ENCODE measurements at places on chromosomes 1 and 21.

DNA sequence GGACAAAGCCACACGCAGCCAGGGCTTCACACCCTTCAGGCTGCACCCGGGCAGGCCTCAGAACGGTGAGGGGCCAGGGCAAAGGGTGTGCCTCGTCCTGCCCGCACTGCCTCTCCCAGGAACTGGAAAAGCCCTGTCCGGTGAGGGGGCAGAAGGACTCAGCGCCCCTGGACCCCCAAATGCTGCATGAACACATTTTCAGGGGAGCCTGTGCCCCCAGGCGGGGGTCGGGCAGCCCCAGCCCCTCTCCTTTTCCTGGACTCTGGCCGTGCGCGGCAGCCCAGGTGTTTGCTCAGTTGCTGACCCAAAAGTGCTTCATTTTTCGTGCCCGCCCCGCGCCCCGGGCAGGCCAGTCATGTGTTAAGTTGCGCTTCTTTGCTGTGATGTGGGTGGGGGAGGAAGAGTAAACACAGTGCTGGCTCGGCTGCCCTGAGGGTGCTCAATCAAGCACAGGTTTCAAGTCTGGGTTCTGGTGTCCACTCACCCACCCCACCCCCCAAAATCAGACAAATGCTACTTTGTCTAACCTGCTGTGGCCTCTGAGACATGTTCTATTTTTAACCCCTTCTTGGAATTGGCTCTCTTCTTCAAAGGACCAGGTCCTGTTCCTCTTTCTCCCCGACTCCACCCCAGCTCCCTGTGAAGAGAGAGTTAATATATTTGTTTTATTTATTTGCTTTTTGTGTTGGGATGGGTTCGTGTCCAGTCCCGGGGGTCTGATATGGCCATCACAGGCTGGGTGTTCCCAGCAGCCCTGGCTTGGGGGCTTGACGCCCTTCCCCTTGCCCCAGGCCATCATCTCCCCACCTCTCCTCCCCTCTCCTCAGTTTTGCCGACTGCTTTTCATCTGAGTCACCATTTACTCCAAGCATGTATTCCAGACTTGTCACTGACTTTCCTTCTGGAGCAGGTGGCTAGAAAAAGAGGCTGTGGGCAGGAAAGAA, 8.1 kb downstream of the PSRC1 start:
- DNase-seq: peak; percentile 26

GRCh38 chr1:27560268-27561123, 43.4 kb downstream of the AHDC1 start:
- DNase-seq: no peak

DNA sequence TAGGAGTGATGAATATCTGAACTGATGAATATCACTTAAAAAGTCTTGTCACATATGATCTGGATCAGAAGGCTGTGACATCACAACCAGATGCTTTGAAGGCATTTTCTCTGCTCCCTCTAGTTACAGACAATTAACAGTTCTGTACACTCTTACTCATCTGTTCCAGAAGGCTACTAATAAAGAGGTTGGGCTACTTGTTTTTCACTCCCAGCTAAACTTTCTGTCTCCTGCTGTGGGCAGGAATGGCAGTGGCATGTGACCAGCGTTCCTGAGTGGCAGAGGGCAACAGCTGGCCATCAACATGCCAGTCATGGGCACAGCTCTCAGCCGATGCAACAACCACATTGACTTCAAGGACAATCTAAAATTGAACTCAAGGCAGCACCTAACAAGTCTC, 66.7 kb downstream of the SLC45A1 start:
- peak; percentile 51 for DNase-seq

DNA sequence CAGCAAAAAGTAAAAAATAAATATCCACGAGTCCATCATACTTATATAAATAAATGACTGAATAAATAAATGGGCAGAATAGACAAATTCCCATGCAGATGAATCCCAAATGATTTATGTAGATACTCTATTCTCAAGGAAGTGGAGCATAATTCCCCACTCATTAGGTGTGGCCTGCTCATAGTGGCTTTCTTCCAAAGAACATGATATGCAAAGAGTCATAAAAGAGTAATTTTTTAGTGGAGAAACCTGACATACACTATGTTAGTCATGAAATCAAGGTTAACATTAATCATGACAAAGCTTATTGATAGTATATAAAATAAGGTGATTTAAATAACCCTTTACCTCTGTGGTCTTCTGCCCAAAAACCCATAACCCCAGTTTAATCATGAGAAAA, 298.9 kb downstream of the DPYD start:
- no peak for DNase-seq

- no peak for DNase-seq
Observed at GRCh38 chr1:109793089-109793485, 29.4 kb upstream of the EPS8L3 start.

DNA sequence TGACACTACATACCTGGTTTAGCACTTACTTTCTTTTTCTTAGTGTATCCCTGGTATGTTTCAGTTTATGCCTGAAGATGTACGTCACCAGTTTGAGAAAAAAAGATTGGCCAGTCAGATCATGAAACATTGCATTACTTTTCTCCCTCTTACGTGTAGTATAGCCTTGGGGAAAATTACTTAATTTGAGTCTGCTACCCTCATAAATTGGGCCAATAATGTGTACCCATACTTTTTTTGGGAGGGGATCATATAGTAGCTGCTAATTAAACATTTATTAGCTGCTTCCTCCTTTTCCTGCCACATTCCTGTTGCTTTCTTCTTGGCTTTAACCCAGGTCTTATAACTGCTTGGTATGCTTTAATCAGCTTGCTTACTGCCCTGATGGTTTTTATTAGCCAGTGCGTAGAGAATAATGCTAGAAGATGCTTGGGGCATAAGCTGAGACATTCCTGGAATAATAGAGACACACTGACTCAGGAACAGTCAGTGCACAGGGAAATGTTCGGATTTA, 32.1 kb downstream of the RABGAP1L start:
- DNase-seq: no peak

- peak; percentile 89 for DNase-seq
Observed at GRCh38 chr1:171741872-171742576, at the start of gene VAMP4. Gene VAMP4, minus strand, starts transcription at chr1:171742065. Its CDS starts 3,651 bp downstream, at chr1:171738414.

DNA sequence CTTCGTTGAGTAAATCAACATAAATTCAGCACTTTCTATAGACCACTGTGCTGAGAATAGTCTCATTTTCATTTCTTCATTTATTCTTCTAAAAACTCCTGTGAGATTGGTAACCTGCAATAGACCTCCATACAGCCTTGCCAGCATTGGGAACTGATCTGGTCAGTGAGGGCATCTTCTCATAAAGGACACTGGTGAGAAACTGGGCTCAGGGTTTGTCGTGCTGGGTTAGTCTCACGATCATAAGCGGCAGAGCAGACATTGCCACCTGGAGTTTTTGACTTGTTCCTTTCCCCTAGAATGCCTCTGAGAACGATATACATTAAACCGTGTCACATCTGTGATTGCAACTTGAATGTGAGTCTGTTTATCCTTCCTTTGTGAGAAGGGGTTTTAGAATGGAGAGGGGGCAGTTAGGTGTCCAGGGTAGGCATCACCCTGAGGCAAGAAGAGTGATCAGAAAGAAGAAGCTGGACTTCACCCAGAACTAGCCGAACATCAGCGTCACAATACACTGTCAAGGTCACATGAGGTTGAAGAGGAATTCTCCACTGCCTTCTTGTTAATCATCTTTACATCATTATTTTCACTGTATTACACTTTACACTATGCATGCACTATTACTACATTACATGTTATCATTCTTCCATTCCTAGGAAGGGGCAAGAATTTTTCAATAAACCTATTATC, 1.4 kb upstream of the TTLL7 start:
- DNase-seq: no peak

DNA sequence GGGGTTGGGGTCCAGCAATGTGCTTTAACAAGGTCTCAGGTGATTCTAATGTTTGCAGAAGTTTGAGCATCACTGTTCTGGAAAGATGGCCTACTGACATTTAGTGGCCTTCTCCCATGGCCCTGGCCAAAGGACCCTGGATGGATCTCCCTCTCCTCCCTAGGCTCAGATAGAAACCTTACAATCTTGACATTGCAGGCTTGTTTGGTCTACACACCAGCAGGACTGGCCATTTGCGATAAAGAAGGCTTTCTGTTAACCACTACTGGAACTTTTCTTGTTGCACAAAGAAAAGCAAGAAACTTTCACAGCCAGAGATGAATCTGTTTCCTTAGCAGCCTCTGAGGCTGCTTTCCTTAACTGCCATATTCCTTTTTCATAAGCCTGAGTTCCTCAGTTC, 6.2 kb downstream of the DNALI1 start:
- DNase-seq: no peak

GRCh38 chr1:46804027-46804889, 5.4 kb downstream of the CYP4B1 start:
- DNase-seq: no peak

DNA sequence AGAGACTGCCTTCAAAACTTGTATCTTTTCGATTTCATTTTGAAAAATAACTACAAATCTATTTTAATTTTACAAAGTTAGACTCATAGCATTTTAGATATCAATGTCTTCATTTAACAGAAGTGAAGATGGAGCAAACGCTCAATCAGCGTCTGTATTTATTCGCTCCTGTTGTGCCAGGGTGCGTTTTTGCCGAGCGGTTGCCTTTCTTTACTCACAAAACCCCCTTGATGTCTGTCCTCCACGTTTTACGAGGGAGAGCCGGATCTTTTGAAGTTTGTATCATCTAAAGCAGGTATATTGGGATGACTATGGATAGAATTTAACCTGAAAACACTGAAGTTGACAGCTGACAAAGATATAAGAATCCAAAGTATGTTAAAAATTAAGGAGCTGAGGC, 44.6 kb downstream of the MRPL39 start:
- DNase-seq: no peak

DNA sequence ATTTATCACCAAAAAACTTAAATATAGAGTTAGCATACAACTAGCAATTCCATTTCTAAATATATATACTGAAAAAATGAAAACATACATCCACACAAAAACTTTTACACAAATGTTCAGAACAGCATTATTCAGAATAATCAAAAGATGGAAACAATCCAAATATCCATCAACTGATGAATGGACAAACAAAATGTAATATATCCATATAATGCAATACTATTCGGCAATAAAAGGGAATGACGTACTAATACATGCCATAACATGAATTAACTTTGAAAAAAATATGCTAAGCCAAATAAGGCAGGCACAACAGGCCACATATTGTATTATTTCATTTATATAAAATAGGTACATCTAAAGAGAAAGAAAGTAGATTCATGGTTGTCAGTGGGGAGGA, 33.9 kb downstream of the TUT4 start:
- DNase-seq: no peak

GRCh38 chr1:90708236-90708786, 8.8 kb downstream of the BARHL2 start:
- DNase-seq: no peak

DNA sequence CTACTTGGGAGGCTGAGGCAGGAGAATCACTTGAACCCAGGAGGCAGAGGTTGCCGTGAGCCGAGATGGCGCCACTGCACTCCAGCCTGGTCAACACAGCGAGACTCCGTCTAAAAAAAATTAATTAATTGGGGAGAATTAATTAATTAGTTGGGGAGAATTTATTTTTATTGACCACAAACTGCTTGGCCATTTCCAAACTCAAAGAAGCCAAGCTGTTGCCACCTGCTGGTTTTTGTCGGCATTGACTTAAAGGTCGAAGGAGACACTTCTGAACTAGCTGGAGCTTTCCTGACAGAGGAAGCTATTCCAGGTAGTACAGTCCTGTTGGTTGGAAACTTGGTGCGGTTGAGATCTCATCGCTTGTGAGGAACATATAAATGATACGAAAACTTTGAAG, 13.1 kb downstream of the MAP1LC3C start:
- DNase-seq: peak; percentile 50

- DNase-seq: peak; percentile 99
Observed at GRCh38 chr1:234997201-234997895, 131.3 kb downstream of the TOMM20 start.

DNA sequence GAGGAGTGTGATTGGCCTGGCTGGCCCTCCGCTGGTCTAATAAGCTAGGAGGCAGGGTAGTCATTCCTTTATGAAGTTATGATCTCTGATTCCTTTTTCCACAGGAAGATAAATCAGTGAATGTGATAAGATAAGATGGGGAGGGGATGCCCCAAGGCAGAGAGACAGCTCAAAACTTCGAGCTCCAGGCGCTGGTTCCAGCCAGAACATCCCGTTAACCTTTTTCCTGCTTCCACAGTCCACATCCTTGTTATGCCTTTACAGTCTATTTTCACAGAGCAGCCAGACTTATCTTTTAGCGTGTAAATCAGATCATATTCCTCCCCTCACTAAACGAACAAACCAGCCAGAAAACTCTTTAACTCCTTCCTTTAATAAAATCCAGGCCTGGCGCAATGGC, 38.5 kb upstream of the BMP8B start:
- no peak for DNase-seq

- no peak for DNase-seq
Observed at GRCh38 chr1:100494393-100495084, 43.4 kb upstream of the GPR88 start.

GRCh38 chr1:169474302-169474995, 11.3 kb downstream of the SLC19A2 start:
- DNase-seq: no peak

GRCh38 chr1:235831148-235831547, 35.6 kb downstream of the LYST start:
- DNase-seq: peak; percentile 33

GRCh38 chr21:45277101-45278045, 10.3 kb downstream of the POFUT2 start:
- no peak for DNase-seq

GRCh38 chr1:161266202-161266601, 7.7 kb downstream of the PCP4L1 start:
- DNase-seq: no peak

- DNase-seq: no peak
Observed at GRCh38 chr1:153536671-153537375, 1.0 kb upstream of the S100A6 start.

DNA sequence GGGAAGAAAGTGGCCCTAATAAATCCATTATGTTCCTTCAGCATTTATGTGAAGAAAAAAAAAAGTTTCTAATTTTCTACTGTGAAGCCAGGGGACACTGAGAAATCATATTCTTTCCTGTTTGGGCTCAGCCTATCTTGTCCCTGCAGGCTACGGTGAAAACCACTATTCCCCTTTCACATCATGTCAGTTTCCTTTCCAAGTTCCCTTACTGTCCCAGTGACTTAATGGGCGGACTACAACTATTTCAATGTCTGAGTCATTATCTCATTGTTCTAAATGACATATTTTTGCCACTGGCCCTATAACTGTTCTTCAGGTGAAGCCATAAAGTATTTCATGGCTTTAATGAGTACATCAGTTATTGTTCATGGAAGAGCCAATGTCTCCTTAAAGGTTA, 71.3 kb upstream of the BEND5 start:
- no peak for DNase-seq

DNA sequence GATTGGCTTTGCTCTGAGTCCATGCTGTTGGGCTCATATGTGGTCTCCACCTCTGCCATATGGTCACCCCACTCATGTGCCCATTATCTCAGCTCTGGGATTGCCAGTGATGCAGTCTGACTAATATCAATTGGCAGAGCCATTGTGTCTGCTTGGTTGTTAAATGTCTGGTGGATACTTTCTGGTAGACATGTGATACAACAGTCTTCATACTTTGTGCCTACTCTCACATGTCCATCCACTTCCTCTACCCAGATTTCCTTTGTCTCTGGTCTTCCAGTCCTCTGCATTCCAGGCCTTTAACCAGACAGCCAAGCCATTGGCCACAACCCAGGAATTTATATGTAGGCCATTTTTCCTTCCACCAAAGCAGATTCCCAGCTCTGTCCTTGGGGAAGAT, 30.8 kb upstream of the DIPK1A start:
- DNase-seq: no peak
